ENCODE measurements at places on chromosomes 4 and X.

DNA sequence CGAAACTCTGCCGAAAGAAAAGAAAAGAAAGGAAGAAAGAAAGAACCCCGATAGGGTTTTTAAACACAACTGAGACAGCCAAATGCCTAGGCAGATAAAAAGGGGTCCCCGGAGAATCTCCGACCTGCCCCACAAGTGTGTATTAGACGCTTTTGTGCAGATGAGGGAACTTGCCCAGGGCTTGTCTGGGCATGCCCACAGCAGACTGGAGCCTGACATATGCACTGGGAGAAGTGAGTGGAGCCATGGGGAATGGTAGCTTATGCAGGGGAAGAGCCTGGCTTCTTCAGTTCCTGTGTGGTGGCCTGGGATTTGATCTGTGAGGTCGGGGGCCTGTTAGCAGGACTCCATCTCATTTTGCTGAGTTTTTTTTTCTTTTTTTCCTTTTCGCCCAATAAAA lies 199.0 kb downstream of the GPC3 start:
- no peak for DNase-seq

GRCh38 chr4:73847526-73848182 lies 5.4 kb upstream of the PF4V1 start:
- DNase-seq: no peak

DNA sequence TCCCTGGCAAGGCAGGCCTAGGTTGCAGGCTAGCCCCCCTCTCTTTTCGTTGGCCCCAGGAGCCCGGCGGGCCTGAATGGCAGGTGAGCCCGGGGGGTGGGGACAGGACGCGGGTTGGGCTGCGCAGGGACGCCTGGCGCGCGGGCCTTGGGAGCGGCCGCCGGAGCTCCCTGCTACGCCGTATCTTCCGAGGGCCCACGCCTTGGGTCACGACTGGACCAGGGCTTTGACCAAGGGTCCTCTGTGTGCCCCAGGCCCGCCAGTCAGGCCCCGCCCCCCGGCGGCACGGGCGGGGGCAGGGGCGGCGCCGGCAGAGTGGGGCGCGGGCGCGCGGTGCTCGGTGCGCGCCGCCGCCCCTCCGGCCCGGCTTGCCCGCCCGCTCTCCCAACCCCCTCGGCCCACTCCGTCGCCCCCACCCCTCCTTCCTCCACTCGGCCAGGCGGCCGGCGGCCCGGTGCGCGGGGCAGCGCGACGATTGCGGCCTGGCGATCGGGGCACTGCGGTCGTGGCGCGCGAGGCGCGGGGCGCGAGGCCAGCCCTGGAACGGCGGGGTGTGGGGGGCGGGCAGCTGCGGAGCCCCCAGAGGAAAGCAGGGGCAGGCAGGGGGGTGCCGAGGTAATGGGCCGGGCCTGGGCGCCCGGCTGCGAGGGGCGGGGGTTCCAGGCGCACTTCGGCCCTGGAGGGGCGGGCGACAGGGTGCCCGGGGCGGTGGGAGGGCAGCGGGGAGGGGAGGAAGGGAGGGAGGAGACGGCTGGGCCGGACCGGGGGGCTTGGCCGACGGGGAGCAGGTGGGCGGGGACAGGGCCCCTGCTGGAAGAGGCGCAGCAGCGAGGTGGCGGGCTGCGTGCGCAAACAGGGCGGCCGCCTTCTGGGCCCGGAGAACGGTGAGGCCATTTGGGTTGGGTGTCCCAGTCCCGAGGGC lies at the start of gene PRRG3:
PRRG3 (plus strand) TSS at position 798 of the 922 bp plus-strand sequence. CDS start 3,357 bp downstream, outside the sequence.
- DNase-seq: no peak

DNA sequence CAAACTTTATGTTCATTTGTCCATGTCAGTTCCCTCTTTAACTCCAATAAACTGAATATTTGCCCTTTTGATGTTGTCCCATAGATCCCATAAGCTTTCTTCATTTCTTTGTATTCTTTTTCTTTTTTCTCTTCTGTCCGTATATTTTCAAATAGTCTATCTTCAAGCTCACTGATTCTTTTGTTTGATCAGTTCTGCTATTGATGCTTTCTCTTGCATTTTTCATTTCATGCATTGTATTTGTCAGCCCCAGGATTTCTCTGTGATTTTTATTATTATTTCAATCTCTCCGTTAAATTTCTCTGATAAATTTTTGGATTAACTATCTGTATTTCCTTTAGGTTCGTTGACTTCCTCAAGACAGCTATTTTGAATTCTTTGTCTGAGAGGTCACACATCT lies 272.9 kb upstream of the GALNT7 start:
- DNase-seq: no peak

GRCh38 chr4:139603576-139604410 lies 47.8 kb upstream of the SETD7 start:
- DNase-seq: no peak

GRCh38 chr4:11149612-11150259 lies 279.0 kb downstream of the HS3ST1 start:
- DNase-seq: no peak

DNA sequence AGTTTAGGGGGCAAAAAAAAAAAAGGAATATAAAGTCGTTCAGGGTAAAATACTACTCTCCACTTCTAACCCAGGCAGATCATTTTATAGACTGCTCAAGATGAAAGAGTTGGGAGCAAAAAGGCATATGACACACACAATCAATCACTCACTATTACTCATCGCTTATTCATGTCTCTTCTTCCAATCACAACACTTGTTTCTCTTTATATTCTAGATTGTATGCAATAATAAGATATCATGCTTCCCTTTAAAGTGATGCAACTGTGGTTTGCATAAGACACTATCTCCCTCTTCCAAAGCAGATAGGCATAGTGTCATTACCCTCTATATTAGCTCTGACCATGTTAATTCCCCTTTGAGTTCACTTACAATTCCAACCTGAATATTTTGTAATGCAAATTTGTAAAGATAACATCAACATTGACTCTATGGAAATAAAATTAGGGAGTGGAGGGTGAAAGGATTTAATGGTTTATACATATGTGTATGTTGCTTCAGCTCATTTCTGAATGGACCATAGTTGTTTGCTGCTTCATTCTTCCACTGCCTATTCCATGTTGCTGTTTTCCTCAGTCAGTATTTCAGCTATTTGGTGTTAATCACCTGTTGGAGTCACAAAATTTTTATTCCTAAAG lies 154.9 kb upstream of the EPHA5 start:
- DNase-seq: no peak

DNA sequence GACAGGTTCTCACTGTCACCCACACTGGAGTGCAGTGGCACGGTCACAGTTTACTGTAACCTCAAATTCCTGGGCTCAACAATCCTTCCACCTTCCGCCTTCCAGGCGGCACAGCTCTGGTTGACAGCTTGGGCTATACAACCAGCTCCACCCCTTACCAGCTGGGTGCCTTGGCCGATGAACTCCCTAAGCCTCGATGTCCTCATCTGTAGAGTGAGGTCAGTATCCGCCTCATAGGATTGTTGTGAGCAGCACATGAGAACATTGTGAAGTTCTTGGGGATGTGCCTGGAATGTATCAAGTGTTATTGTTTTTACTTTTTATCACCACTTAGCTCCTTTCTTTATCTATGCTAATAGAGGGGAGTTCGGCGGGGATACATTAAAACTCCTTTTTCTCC lies 23.3 kb downstream of the UCHL1 start:
- DNase-seq: no peak

DNA sequence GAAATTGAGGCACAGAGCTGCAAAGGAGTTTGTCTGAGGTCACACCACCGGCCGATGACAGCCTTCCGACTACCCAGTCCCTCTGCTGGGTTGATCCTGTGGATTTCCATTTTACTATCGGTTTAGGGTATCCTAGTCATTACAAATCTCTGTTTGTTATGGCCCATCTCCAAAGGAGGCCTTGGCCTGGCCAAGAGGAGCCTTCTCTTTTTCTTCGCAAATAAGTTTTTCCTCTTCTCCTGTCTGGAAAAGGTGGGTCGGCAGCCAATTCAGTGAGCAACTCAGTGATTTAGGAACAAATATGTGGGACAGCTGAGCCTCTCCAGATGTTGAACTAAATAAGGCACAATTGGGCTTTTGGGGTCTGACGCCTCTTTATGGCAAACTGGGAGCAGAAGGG lies 169.2 kb upstream of the RBPJ start:
- DNase-seq: no peak

DNA sequence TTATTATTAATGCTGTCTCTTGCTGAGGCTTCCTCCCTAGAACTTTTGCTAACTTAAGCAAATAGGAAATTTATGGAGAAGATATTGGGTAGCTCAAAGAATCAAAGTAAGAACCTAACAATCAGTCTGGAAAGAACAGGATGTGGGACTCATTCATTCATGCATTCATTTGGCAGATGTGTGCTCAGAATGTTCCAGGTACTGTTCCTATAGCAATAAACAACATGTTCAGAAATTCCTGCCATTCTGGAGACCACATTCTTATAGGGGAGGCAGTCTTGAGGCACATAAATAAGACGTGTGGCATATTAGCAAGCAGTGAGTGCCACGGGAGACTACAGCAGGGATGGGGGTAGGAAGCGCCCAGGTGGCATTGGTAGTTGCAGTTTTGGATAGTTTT lies 5.0 kb downstream of the GRK4 start:
- DNase-seq: no peak

GRCh38 chr4:40734497-40734896 lies 15.3 kb upstream of the NSUN7 start:
- no peak for DNase-seq

DNA sequence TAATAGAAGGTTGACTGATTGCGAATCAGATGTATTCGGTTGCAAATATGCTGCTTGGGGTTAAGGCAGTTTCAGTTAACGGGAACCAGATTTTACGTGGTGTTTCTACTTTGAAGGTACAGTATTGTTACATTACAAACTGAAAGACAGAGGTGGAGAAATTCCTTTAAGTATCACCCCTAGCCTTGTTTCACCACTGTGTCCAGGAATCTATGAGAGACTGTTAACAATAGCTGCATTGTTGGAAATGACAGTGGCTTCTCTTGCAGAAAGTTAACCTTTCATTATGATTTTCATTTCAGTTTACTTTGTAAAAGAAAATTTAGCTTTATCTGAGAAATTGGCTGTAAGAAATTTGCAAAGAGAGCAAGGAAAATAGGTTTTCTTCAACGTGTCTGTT lies 2.6 kb downstream of the CDKL5 start:
- DNase-seq: no peak

DNA sequence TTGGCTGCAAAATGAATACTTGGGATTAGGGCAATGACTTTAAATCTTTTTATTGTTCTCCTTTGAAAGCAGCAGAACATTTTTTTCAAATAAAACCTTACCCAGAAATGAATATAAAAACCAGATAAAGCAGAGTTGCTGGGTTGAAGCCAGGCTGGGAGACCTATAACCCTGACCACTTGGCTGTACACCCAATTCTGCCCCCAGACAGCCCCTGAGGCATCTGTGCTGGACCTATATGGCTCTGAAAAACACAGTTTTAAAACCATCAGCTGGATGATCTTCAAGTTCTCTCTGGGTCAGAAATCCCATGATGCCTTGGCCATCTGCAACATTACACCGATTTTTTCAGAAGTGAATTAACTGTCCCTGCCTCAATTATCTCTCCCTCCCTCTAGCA lies 23.7 kb upstream of the GLRA2 start:
- no peak for DNase-seq

DNA sequence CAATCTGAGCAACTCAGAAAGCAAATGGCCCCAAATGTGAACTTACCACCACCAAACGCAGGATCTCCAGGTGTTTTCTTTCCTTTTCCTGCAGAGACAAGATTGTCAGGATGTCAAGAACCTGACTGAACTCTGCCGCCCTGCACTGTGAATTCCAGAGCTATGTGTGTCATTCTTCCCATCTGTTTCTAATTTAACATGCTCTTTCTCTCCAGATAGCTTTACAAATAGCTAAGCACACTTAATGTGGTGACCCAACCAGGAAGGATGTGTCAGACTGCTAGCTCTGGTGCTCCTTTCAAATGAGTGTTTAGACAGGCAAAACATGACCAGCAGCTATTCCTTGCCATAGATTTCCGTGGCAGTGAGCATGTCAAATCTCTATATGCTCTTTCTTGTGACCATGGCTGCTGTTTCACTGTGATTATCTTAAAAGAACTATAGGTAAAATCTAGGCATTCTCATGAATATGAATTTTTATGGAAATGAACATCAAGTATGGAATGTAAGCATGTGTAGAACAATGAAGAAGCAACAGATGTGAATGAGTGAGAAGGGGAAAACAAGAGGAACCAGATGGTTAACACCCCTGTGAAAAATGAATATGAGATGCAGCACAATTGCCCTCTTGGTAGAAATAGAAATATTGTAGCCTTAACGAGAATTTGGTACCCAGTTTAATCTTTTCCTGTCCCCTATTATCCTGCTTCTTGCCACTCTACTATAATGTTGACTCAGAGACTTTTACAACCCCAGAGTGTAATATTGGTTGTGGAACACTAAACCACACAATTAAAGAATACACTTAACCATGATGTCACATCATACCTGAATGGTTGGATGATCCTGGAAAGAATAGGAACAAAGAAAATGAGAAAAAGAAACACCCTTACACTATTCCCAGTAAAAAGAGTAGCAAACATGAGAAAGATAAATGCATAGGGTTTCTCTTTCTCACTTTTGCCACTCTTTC lies 247.8 kb upstream of the DKK2 start:
- no peak for DNase-seq

- DNase-seq: no peak
These were observed 33.9 kb downstream of the PRSS12 start for GRCh38 chr4:118318931-118319330.

DNA sequence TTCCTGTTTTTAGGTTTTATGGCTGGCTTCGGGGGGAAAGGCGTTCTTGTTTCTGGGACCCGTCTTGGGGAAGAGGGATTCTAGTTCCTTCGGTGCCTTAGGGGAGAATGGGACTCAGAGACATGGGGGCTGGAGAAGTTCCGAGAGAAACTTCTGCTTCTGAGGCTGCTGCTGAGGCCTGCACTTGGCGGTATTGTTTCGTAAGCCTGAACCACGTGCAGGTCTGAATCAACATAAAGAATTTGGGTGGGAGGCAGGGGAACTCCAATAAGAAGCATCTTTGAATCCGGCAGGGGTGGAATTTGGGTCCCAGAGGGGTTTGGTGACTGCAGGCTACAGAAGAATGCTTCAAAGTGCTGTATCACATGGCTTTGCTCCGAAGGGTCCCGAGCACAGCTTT lies 15.1 kb downstream of the XG start:
- no peak for DNase-seq

DNA sequence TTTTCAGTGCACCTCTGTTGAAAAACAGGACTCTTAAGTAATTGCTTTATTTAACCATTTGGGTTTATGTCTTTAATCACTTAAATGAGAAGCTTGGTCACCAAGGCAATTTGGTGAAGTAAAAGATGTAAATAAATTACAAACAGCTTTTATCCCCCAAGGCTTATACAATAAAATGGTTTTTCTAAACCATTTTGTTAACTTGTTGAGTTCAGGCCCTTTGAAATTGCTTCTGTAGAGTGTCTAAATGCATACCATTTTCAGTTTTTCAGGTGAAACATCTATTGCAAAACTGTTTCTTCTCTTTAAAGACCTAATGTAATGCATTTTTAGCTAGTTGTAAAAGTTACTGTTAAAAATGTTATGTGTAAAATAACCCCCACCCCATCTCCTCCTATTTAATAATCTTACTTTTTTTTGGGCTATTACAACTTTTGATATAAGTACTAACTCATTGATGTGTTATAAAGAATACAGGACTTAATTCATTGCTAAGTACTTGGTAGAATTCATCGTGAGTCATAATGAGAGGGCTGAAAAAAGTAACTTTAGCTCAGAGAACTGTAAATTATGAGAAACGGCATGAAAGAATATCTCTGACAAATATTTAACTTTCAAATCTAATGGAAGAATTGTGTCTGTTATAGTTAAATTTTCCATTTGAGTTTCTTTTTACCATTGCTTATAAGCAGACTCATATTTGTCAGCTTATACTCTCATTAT lies 4.5 kb downstream of the RAPGEF2 start:
- no peak for DNase-seq

- no peak for DNase-seq
These were observed 179.9 kb downstream of the GABRG1 start for GRCh38 chr4:45944000-45944399.

- no peak for DNase-seq
These were observed 2.1 kb upstream of the NRK start for GRCh38 chrX:105820247-105820646.

Measured in activated CD8-positive, alpha-beta memory T cell treated with anti-CD3 and anti-CD28 coated beads for 1 hour (primary cell).